ENCODE measurements at places on chromosomes 4 and X.

- DNase-seq: no peak
Observed at GRCh38 chr4:86608757-86609375, 14.8 kb downstream of the PTPN13 start.

DNA sequence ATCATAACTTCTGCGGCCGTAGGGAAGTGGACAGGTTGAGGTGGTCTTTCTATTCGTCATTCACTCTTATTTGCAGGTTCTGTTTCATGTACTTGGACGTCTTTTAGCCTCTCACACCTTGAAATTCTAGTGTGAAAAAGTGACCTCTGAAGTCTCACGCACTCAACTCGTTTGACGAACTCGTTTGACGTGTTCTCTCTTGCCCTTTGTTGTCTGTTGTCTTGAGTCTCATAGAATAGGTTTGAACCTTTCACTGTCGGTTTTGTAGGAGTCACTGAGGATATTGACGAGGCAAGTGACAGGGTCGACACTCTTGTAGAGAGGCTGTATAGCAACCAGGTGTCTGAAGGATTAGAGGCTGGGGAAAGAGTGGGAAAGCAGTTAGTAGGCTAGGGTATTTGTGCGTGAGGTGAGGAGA is 1.1 kb upstream of the PGRMC2 start:
- DNase-seq: no peak

DNA sequence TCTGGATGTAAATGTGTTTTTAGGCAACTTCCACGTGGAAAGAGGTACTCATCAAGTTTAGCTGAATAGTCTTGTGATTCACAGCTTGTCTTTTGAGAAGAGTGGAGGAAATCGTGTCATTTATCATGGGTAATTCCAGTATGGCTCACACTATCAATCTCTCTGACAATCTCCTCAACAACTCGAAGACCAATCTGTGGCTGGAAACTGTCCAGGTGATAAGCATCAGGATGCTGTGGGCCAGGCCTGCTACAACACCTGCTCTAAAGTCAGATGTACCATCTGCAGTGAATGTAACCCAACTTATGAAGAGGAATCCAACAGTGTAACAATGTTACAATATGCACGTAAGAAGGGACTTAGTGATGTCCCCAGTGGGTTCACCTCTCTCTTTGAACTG is 132.1 kb upstream of the GK2 start:
- no peak for DNase-seq

DNA sequence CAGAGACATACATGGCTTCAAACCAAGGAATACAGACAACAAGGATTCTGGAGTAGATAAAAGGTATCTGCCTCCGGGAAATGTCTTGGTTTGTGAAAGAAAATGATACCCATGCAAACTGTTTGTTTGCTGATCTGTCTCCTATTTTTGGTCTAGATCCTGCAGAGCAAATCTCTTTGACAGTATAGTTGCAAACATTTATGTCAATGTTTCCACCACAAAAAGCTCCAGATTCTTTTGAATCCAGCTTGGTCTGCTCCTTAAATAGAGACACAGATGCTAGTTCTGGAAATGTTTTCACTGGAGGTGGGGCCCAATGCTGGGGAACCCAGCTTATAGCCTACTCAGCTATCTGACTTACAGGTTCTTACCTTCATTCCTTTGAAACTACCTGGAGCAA is 119.7 kb downstream of the ATG4A start:
- DNase-seq: no peak

DNA sequence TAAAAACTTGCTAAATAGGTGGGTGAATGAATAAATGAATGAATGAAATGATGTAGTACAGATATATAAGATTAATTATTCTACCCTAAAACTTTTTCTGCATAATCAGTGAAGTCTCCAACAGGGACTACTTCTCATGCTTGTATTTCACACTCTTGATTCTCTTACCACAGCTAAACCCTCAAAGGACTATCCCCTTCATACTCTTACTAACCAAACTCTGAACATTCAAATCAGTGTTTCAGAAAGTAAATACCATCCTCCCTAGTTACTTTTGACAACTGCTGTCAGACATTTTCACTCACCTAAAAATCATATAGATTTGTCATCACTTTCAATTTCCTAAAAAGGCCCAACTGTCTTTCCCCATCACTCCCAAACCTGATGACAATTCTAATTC is 234.3 kb upstream of the HHIP start:
- no peak for DNase-seq

Data from activated naive CD8-positive, alpha-beta T cell treated with anti-CD3 and anti-CD28 coated beads, Interleukin-2, amount 50 U/mL, for 16 hours (primary cell).